Esophagus mucosa (tissue), 1 donor: ENCODE measurements at places on chromosomes 3 and 15.

DNA sequence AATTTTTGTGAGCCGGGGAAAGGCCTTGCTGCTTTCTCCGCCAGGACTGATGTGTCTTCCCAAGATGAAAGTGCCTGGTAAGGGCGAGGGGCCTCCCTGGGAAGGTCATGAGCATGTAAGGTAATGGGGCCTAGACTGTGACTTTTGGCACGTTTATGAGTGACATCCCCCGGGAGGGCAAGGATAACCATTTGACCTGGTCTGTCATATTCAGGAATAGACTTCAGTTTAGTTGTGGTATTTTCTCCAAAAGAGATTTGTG, 631 bp upstream of the CNBP start:
- no peak for ATAC-seq

- ATAC-seq: no peak
Measured at GRCh38 chr15:41568350-41569017, 9.5 kb downstream of the TYRO3 start.

DNA sequence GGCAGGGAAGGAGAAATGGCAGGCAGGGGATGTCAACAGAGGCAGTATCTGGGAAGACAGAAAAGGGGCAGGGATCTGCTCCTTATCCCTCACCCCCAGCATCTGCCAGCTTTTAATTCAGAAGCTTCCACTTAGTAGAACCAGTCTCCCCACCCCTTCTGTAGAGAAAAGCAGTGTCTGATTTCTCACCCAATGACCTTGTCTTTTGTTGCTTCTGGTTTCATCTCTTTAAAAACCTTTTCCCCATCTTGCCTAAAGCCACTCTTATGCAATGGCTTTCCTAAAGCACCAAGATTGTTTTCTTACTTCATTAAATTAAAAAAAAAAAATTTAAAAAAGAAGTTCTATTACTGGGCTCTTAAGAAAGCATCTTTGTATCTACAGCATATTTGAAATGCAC, 27.8 kb downstream of the ARHGEF3 start:
- no peak for ATAC-seq

DNA sequence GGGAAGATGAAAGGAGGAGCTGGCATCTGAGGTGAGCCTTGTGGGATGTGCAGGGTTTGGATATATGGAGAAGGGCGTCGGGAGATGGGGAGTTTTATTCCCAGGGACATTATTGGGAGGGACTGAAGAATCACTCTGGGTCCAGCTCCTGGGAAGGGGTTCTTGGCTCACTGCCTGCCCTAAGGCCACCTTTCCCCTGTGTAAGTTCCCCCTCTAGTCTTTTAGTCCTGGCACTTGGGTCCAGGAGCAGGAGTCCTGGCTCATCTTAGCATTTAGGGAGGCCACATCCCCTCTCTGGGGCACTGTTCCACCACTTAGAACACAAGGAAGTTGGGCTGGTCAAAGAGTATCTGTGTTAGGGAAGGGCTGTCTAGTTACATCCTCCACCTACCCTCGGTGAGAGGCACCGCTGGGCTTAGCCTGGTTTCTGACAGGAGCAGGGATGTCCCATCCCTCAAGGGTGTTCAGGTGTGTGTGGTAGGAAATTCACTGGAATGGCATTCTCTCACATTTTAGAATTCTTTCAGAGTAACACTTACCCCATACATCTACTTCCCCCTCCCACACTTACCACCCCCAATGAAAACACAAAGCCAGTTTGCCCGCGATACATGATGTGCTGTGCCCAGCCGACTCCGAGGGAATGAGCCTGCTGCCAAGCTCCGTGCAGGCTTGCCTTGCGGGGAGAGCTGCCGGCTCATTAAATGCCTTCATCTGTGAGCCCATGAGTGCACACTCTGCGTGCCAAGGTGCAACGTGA, 86.7 kb downstream of the FAM43A start:
- no peak for ATAC-seq
